ENCODE measurements at places on chromosomes 7 and 10. TPM values are rescaled to one million over a fixed set of nuclear protein-coding genes. Genes with fewer than 3 reads are reported as not detected.
A peak's percentile ranks its signal among the peaks of the same experiment; 100 is the strongest.

Gene CHST15
- 2.5 TPM for total RNA-seq

DNA sequence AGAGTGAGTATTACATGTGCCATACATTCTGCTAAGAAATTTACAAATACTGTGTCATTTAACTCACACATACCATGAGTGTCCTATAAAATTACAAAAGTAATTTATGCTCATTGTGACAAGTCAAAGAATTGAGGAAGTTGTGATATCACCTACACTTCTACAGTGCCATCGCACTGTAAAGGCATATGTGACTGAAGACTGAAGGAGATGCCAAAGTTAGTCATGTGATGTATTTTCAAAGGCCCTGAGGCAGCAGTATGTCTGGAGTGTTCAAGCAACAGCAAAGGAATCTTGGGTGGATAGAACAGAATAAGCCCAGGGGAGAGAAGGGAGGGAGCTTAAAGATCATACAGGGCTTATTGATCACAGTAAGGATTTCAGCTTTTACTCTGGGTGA is 176.8 kb downstream of the WNT2 start:
- no peak for DNase-seq

DNA sequence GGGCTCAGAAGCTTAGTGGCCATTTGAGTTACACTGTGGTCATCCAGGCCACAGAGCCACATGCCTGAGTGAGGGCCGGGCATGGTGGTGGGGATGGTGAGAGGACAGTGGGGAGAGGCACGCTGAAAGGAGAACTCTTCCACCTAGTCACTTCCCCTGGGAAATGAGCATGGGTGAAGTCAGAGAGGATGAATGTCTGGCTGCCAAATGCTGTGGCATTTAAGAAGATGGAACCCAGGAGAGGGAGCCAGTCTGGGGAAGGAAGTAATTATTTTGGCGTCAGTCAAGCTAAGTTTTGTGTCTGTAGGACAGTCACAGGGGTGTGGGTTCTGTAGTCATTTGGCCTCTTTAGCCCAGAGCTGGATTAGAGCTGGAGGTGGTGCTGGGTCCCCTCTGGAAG is 86.0 kb upstream of the PODXL start:
- peak; percentile 63 for DNase-seq

Gene SUN3
- 7.9 TPM for total RNA-seq

- peak; percentile 60 for DNase-seq
Observed at GRCh38 chr7:47179812-47180515, 401.9 kb downstream of the TNS3 start.

DNA sequence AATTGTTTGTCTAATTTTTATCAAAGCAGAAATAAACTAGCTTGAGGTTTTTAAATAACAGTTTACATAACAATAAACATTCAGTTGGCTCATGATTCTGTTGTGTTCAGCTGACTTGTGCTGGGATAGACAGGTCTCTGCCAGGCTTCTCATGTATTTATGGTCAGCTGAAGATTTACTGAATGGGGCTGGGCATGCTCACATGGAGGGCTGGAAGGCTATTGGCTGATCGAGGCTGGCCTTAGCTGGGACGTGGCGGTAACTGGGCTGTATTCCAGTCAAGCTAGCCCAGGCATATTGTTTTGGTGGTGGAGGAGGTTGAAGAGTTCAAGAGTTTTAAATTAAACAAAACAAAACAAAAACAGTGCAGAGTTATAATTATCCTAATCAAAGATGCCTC is 251.0 kb upstream of the MTPN start:
- no peak for DNase-seq

- no peak for DNase-seq
Observed at GRCh38 chr10:97512993-97513392, 14.3 kb downstream of the UBTD1 start.

Gene PTPRN2
- 2.2 TPM for total RNA-seq

DNA sequence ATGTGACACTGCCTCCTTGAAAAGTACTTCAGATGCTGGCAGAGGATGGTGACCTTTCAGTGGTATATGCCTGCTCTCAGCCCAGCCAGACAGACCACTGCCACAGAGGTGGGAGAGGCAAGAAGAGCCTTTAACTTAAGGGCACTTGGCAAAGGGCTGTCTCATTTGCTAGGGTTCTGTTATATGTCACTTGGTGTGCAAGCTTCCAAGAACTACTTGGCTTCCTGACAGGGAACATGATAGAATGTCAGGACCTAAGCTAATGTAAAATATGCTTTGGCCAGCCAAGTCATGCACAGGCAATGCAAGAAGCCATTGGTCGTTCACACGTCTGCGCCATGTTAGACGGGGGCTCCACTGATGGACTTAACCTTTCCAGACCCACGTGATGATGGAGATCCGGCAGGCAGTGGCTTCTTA is 54.7 kb downstream of the RBM20 start:
- DNase-seq: no peak

- DNase-seq: no peak
Observed at GRCh38 chr7:150947241-150947745, 30.8 kb downstream of the KCNH2 start.

All from A172 (cell line).